ENCODE measurements at places on chromosomes 1 and 21.

DNA sequence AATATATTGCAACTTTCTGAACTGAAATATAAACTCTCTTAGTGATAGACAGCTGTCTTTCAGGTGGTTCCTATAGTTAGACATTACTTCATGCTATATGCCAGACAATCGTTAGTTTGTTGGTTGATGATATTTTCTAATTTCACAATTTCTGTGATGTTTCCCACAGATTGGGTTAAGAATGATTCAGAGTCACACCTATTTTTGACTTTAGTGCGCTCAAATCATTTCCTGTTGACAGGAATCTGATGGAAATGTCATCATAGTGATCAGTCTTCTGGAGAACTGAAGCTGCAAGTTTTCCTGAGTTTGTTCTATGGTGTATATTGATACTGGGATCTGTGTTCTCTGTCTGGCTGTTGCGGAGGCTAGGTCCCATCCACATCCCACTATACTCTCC lies 119.7 kb downstream of the C1orf21 start:
- H3K4me3 ChIP-seq: no peak overlapping the region
- H3K36me3 ChIP-seq: no peaks in the 10 kb centered on the region
- H3K4me1 ChIP-seq: no peaks in the 10 kb centered on the region
- H3K27ac ChIP-seq: no peak overlapping the region

DNA sequence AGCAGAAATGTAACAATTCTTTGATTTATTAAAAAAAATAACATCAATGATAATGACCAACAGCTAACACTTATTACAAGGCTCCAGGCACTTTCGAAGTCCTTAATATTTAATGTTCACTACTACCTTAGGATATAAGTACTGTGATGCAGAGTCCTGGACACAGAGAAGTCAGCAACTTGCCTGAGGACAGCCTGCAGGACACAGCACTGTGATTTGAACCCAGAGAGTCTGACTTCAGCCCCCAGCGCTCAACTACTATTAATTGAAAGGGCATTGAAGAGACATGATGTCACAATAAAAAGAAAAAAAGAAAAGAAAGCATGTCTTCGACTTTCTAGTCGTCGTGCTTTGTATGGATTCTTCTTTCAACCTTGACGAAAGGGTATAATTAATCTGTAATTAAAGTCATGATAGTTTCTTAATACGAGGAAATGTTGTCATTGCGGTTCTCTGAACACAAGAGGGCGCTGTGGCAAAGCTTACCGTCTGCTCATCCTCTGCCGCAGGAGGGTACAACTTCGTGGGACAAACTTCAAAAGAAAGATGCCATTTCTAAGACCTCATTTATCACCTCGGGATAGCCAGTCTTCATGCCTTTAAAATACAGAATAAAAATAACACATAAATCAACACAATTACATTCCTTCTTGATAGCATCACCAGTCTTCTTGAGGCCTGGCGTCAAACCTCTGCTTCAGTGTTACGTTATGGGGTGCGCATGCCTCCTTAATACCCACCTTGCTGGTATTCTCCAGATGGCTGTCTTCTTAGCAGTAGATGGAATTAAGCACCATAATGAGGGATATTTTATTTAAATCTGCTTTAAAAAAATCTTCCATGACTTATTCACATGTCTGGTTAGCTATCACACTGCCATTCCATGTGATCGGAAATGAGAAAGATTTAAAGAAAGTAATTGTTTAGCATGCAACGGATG lies 240.1 kb downstream of the DISC1 start:
- H3K4me3 ChIP-seq: no peak overlapping the region
- no peaks in the 10 kb centered on the region for H3K27me3 ChIP-seq
- peak; percentile 25 for DNase-seq
- no peak overlapping the region for H3K27ac ChIP-seq

GRCh38 chr1:199247891-199248290 lies 609.1 kb downstream of the PTPRC start:
- no peaks in the 10 kb centered on the region for H3K4me1 ChIP-seq
- H3K36me3 ChIP-seq: no peaks in the 10 kb centered on the region
- no peak overlapping the region for H3K27ac ChIP-seq
- no peak for DNase-seq

DNA sequence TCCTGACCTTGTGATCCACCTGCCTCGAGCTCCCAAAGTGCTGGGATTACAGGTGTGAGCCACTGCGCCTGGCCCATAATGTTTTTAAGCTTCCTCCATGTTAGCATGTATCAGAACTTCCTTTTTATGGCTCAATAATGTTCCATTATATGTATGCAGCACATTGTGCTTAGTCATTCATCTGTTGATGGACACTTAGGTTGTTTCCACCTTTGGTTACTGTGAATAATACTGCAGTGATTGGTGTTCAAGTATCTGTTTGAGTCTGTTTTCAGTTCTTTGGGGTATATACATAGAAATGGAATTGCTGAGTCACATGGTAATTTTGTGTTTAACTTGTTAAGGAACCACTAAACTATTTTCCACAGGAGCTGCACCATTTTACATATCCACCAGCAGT lies 17.7 kb downstream of the CMPK1 start:
- H3K27ac ChIP-seq: no peak overlapping the region
- no peaks in the 10 kb centered on the region for H3K27me3 ChIP-seq
- no peak overlapping the region for H3K4me3 ChIP-seq
- no peaks in the 10 kb centered on the region for H3K36me3 ChIP-seq
- no peaks in the 10 kb centered on the region for H3K4me1 ChIP-seq

GRCh38 chr1:27327964-27328363 lies 6.0 kb downstream of the TMEM222 start:
- H3K36me3 ChIP-seq: peaks cover 47% of the 10 kb centered on the region
- no peak overlapping the region for H3K27ac ChIP-seq
- no peak overlapping the region for H3K4me3 ChIP-seq
- H3K4me1 ChIP-seq: peaks cover 17% of the 10 kb centered on the region

- H3K27me3 ChIP-seq: no peaks in the 10 kb centered on the region
- no peaks in the 10 kb centered on the region for H3K36me3 ChIP-seq
- no peak overlapping the region for H3K27ac ChIP-seq
- H3K4me1 ChIP-seq: no peaks in the 10 kb centered on the region
- no peak for DNase-seq
These were observed 117.9 kb downstream of the DMRTB1 start for GRCh38 chr1:53576866-53577760.

- peaks cover 31% of the 10 kb centered on the region for H3K4me1 ChIP-seq
- no peaks in the 10 kb centered on the region for H3K27me3 ChIP-seq
- peak within 1 kb of the TSS; percentile 93 for H3K27ac ChIP-seq
- H3K4me3 ChIP-seq: peak within 1 kb of the TSS; percentile 93
- peak; percentile 97 for DNase-seq
These were observed at the start of gene ERRFI1 for GRCh38 chr1:8026153-8026975. ERRFI1 (minus strand) TSS chr1:8026309; CDS start chr1:8015619, 10,690 bp downstream.

- no peaks in the 10 kb centered on the region for H3K27me3 ChIP-seq
- H3K36me3 ChIP-seq: no peaks in the 10 kb centered on the region
- DNase-seq: peak; percentile 49
- peaks cover 57% of the 10 kb centered on the region for H3K4me1 ChIP-seq
- peak overlapping the region; percentile 97 for H3K4me3 ChIP-seq
These were observed 3.3 kb downstream of the KLHL21 start for GRCh38 chr1:6599141-6599975.

DNA sequence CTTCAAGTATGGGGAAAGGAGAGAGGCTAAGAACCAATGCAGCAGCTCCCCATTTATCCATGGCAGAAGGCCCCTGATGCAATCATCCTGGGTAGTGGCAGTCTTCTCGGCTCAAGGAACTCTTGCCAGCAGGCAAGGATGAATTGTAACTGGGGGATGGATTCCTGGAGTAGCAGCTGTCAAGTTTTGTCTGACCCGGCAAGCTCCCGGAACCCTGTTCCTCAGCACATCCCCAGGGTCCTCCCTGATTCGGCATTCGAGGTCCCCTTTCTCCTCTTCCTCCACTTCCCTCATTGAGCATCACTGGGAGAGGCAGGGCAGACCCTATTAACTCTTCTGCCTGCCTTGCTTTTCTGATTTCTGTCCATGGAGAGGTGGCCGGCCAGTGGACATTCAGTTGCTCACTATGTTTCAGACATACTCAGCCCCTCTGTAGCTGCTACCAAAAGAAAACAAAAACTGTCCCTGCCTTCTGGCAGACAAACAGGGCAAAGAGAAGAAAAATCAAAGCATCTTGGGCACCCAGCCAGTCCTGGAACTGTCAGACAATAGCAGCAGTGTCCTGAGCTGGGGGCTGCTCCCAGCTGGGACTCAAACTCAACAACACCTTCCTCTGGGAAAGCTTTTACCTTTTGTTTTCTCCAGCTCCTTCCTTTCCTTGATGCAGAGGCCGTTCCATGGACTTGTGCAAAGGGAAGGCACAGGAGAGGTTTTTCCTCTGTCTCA lies 5.6 kb upstream of the PTCH2 start:
- no peaks in the 10 kb centered on the region for H3K36me3 ChIP-seq
- H3K4me1 ChIP-seq: no peaks in the 10 kb centered on the region
- no peaks in the 10 kb centered on the region for H3K27me3 ChIP-seq
- H3K27ac ChIP-seq: no peak overlapping the region
- no peak overlapping the region for H3K4me3 ChIP-seq

- no peaks in the 10 kb centered on the region for H3K36me3 ChIP-seq
- no peak for DNase-seq
- no peaks in the 10 kb centered on the region for H3K4me1 ChIP-seq
- no peak overlapping the region for H3K27ac ChIP-seq
- no peak overlapping the region for H3K4me3 ChIP-seq
These were observed 284.6 kb upstream of the DPYD start for GRCh38 chr1:98205291-98206017.

- H3K36me3 ChIP-seq: no peaks in the 10 kb centered on the region
- DNase-seq: no peak
- no peaks in the 10 kb centered on the region for H3K4me1 ChIP-seq
- H3K27me3 ChIP-seq: no peaks in the 10 kb centered on the region
- no peak overlapping the region for H3K27ac ChIP-seq
- no peak overlapping the region for H3K4me3 ChIP-seq
These were observed 149.4 kb upstream of the TIAM1 start for GRCh38 chr21:31493350-31493880.

DNA sequence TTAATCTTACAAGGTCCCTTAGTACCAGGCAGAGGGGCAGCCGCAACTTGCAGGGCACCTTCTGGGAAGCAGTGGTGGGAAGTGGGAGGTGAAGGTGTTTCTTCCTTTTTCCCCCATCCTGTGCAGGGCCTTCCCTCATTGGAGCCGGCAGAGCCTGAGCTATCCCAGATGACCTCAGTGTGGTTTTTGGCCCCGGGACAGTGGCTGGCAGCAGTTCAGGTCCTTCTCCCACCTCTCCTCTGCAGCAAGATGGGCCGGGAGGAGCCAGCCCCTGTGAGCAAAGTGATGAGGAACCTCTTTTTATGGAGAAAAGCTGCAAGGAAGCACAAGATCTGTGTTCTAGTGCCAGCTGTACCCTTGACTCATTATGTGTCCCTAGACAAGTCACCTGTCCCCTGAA lies 6.8 kb downstream of the PFKFB2 start:
- no peak for DNase-seq
- no peak overlapping the region for H3K27ac ChIP-seq
- H3K36me3 ChIP-seq: no peaks in the 10 kb centered on the region
- H3K27me3 ChIP-seq: no peaks in the 10 kb centered on the region
- H3K4me3 ChIP-seq: no peak overlapping the region

GRCh38 chr1:53547231-53547790 lies 88.1 kb downstream of the DMRTB1 start:
- H3K27ac ChIP-seq: no peak overlapping the region
- DNase-seq: peak; percentile 22
- H3K4me1 ChIP-seq: no peaks in the 10 kb centered on the region

GRCh38 chr1:172323686-172324085 lies 96.8 kb upstream of the C1orf105 start:
- no peak overlapping the region for H3K27ac ChIP-seq
- no peaks in the 10 kb centered on the region for H3K4me1 ChIP-seq
- H3K4me3 ChIP-seq: no peak overlapping the region
- DNase-seq: no peak
- no peaks in the 10 kb centered on the region for H3K27me3 ChIP-seq

- no peak overlapping the region for H3K27ac ChIP-seq
- no peak overlapping the region for H3K4me3 ChIP-seq
- no peak for DNase-seq
- H3K27me3 ChIP-seq: no peaks in the 10 kb centered on the region
- H3K4me1 ChIP-seq: no peaks in the 10 kb centered on the region
- H3K36me3 ChIP-seq: no peaks in the 10 kb centered on the region
These were observed 716.2 kb downstream of the NCAM2 start for GRCh38 chr21:21714426-21714825.

DNA sequence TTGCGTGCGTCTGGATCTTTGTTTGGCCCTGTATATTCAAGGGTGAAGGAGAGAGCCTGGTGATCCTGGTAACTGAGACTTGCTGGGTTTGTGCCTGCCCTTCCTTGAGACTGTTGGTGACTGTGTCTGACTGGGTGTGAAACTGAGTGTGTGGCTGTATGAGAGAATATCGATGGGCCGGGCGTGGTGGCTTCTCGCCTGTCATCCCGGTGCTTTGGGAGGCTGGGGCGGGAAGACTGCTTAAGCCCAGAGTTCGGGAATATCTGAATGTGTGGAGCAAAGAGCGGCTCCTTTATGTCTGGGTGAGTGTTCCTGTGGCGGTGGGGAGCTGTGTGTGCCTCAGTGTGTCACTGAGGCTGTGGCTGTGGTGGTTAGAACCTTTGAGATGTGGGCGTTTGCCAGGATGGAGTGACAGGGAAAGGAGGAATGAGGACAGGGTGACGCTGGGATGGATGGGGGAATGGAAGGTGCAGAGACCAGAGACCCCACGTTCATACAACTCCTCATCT lies 2.7 kb upstream of the MARCKSL1 start:
- no peak for DNase-seq
- no peaks in the 10 kb centered on the region for H3K27me3 ChIP-seq
- H3K36me3 ChIP-seq: no peaks in the 10 kb centered on the region
- no peak overlapping the region for H3K27ac ChIP-seq

GRCh38 chr1:150909585-150910180 lies 16.5 kb upstream of the SETDB1 start:
- no peak overlapping the region for H3K27ac ChIP-seq
- DNase-seq: no peak
- no peak overlapping the region for H3K4me3 ChIP-seq
- no peaks in the 10 kb centered on the region for H3K36me3 ChIP-seq

GRCh38 chr1:45340816-45341466 lies 701 bp upstream of the MUTYH start:
- H3K4me1 ChIP-seq: no peaks in the 10 kb centered on the region
- peak overlapping the region; percentile 71 for H3K4me3 ChIP-seq
- H3K27ac ChIP-seq: peak overlapping the region; percentile 98

DNA sequence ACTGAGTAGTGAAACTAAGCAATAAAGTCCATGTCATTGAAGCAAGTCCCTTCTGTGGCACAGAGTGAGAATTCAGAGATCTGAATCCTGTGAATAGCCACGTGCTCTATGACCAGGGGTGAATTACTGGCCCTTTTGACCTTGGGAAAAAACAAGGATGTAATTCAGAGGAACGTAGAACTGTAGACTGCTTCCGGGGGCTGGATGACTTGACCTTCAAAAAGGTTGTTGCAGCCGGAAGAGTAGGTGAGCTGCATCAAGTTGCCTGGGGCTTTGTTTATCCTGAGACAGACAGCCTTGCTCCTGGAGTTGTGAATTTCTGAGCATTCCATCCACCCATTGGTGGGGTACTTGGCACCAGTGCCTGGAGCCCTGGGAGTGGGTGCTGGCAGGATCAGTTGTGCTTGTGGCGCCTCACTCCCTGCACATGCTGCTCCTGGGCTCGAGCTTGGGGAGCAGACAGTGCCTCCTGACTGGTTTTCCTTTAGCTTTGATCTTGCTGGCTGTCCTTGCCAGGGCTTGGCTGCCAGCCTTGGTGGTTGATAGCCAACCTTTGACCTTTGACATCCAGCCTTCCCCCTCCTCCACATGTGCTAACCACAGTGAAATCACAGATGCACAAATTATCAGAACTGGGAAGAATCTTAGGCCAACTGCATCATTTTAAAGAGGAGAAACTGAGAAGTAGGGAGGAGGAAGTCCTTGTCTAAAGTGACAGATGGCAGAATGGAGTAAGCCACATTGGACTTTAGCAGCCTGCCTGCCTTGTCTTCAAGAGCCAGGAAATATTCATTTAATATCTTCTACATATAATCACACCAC lies 16.2 kb upstream of the MYOG start:
- no peaks in the 10 kb centered on the region for H3K27me3 ChIP-seq
- no peak overlapping the region for H3K4me3 ChIP-seq
- H3K36me3 ChIP-seq: no peaks in the 10 kb centered on the region
- no peak for DNase-seq

All from Peyer's patch (tissue), 4 donors.